ENCODE measurements at places on chromosomes 2 and 18.

- DNase-seq, result no peak
These were observed 17.2 kb downstream of the LTBP1 start for GRCh38 chr2:32963941-32964340.

DNA sequence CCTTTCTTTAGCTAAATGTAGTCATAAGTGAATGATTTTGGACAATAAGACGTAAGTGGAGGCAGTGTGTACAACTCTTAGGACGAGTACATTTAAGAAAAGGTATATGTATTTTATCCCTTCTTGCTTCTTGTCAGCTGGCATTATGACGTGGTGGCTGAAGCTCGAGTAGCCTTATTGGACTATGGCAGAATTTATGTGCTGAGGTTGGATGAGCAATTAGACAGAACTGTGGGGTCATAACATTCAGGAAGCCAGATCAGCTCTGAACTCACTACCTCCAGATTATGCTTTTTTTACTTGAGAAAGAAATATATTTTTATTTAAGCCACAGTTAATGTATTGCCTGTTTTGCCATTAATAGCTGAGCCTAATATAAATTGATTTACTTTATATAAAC is 661.5 kb downstream of the ERBB4 start:
- no peak for DNase-seq

- no peak for DNase-seq
These were observed 110.6 kb downstream of the TMEM18 start for GRCh38 chr2:566379-567313.

DNA sequence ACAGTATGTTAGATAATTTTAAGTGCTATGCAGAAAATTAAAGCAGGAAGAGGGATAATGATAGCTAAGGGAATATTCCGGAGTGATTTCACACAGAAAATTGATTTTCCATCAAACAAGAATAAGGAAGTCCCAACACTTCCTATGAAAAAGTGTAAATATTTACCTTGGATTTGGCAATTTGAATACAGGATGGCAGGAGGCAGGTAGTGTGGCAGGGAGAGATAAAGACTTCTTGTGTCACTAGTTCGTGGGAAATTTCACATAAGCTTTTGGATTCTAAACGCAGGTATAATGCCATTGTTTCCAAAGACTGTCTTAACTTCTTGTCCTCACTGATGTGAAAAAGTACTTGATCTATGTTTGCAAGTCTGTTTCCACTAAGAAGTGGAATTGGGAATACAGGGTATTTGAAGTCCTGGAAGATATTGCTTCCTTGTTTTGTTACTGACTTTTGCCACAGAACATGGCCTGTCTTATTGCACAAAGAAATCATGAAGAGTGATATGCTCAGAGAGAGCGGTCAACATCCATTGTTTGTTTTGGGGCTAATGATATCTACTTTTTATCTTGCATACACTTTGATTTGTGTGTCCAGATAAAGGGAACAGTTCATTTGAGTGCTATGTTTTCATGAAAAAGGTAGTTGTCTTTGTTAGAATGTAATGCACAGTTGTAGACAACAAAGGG is 1216.1 kb upstream of the FAM98A start:
- no peak for DNase-seq

- DNase-seq, result no peak
These were observed 161.8 kb upstream of the DTNA start for GRCh38 chr18:34548120-34548972.

- no peak for DNase-seq
These were observed 26.7 kb downstream of the CYRIA start for GRCh38 chr2:16638946-16639345.

DNA sequence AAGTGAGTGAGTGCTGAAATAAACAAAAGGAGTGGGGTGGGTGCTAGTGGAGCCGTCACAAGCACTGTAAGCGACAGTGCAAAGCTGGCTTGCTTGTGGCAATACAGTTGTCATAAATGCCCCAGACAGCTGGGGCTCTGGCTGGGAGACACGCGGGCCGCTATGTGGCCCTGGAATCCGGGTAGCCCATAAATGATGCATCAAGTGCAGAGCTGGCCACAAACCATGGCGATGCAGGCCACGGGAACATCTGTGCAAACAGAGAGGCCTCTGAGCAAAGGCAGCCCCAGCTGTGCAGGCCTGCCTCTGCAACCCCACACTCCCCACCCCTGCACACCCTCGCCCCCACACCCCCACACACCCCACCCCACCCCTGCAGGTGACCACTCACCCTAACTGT is 349.2 kb upstream of the ID2 start:
- DNase-seq, result no peak

DNA sequence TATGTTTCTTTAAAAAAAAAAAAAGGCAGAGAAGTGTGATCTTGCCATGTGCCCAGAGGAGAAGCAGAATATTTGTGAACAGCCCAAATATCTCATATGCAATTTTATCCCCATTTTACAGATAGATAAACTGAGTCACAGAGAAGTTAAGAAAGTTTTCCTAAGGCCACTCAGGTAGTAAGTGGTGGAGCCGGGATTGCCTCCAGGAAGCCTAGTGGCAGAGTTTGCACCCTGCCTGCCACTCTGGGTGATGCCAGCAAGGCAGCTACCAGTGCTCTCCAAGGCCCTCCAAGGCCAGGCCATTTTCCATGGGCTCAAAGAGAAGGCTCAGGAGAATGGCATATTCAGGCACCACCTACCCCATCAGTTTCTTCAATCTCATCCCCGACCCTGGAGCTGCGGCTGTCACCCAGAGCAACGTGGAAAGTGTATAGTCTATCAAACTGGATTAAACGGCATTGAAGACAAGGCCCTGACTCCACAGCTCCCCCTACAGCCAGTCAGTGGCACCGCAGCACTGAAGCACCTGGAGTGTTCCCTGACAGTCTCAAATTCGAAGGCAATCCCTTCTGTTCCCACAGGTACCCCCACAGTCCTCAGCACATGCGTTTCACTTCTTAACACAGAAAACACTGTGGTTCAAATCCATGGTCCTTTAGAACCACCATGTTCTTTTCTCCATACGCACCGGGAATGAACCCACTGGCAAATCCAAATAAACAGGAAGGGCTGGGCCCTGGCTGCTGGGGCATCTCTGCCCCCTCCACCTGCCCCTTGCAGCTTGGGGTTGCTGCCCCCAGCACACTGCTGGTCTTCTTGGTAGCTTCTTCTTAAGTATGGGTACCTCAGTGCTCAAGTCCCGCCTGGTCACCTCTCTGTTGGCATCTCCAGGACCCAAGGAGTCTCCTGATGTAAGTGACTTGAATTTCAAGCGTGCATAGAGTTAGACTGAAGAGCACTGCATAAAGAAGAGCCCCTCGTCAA is 175.3 kb downstream of the INHBB start:
- no peak for DNase-seq

- DNase-seq, result no peak
These were observed 256.0 kb downstream of the DCDC2C start for GRCh38 chr2:3959372-3959771.

GRCh38 chr2:115520727-115521126 is 1078.3 kb downstream of the DPP10 start:
- no peak for DNase-seq

GRCh38 chr2:137208431-137208891 is 443.1 kb downstream of the THSD7B start:
- no peak for DNase-seq

- DNase-seq, result no peak
These were observed 378.4 kb downstream of the CDH7 start for GRCh38 chr18:66129248-66129647.

DNA sequence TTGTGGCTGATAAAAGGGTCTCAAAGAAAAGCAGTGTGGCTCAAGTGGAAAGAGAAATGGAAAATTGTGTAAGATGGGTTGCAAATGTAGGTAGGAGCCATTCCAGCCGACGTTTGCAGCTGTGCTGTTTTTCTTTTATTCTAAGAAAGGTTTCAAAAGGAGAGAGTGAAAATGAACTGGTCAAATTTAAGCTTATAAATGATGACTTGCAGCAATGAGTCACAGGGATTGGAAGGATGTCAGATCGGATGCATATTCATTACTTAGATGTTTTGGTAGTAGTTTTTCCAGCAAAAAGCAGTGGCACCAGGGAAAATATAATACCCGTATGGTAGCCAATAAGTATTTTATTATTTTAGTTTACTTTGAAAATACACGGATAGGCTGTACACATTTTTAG is 79.1 kb downstream of the LRRTM4 start:
- no peak for DNase-seq

DNA sequence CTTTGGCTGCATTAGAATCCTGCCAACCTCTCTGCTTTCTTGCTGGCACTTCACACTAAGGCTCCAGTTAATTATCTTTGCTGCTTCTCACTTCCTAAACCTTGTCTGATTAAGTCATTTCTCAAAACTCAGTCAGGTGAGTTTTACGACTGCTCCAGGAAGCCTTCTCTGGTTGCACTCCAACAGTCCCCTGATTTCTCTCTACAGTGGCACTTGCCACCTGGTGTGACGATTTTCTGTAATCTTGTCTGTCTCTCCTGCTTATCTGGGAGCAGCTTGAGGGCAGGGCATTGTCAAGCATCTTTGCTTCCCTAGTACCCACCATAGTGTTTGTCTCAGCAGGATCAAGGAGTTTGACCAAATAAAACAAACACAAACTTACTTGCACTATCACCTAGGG is 10.4 kb upstream of the GATA6 start:
- DNase-seq, result no peak

DNA sequence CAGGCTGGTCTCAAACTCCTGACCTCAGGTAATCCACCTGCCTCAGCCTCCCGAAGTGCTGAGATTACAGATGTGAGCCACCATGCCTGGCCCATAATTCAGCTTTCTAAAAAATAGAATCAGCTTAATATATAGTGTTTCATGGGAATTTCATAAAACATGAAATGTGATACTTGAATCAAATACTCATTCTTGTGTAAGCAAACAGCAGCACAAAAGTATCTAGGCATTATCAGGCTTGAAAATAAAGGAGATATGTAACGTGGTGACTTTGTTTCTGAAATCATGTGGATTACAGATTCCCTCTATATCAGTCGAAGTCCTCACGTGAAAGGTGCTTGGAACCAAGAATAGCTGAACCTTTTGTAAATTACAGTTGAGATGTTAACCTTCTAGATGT is 229.1 kb downstream of the FHOD3 start:
- no peak for DNase-seq

- DNase-seq, result no peak
These were observed 145.0 kb downstream of the EVA1A start for GRCh38 chr2:75415731-75416130.
